A549 treated with CORT108297 at 1 μM for 4 hours (cell line): ENCODE measurements at places on chromosomes 2 and 18. TPM values are rescaled to one million over a fixed set of nuclear protein-coding genes. Genes with fewer than 3 reads are reported as not detected.

PPIL3 gene
- total RNA-seq, result 22.5 to 26.6 TPM (median 24.8 TPM) in 5 replicates

CYP27C1 gene
- 3.8 to 4.9 TPM (median 4.5 TPM) in 5 replicates for total RNA-seq

ODC1 gene
- total RNA-seq, result 128 to 155 TPM (median 139 TPM) in 5 replicates

POTEI gene
- total RNA-seq, result 0.01 TPM in 2 of 5 replicates, not detected in the others

MAB21L4 gene
- 0.08 to 0.21 TPM (median 0.15 TPM) in 4 of 5 replicates, not detected in the other for total RNA-seq

TUBA4A gene
- 338 to 483 TPM (median 379 TPM) in 5 replicates for total RNA-seq

SLC30A3 gene
- 2.4 to 4.1 TPM (median 3.9 TPM) in 5 replicates for total RNA-seq

OTOF gene
- 0.05 to 0.15 TPM (median 0.07 TPM) in 5 replicates for total RNA-seq

MTA3 gene
- 26.7 to 35.6 TPM (median 29.9 TPM) in 5 replicates for total RNA-seq

LAMA1 gene
- total RNA-seq, result 0.03 to 0.17 TPM (median 0.07 TPM) in 5 replicates

ANO7 gene
- total RNA-seq, result 1.5 to 2.6 TPM (median 2.5 TPM) in 5 replicates

KCNG2 gene
- not detected in 5 replicates for total RNA-seq

ACMSD gene
- not detected in 5 replicates for total RNA-seq

AOX1 gene
- total RNA-seq, result 2.8 to 4.2 TPM (median 3.5 TPM) in 5 replicates

TM4SF20 gene
- total RNA-seq, result 6.6 to 9.7 TPM (median 9.5 TPM) in 5 replicates

C2orf72 gene
- total RNA-seq, result 5.5 to 8.2 TPM (median 6.4 TPM) in 5 replicates

NEU2 gene
- total RNA-seq, result not detected in 5 replicates

LINC00305 gene
- total RNA-seq, result not detected in 5 replicates
